Activated naive CD8-positive, alpha-beta T cell treated with anti-CD3 and anti-CD28 coated beads, Interleukin-2, amount 10 ng/mL, durations not matched to agents 7 days and 5 days (primary cell): ENCODE measurements at places on chromosomes 12 and 14. TPM values are rescaled to one million over a fixed set of nuclear protein-coding genes. Genes with fewer than 3 reads are reported as not detected.

Gene LALBA
- not detected for total RNA-seq

Gene RTL1
- total RNA-seq = not detected

GRCh38 chr12:79927772-79928474 lies 7.0 kb downstream of the PPP1R12A start:
- DNase-seq = no peak

Gene SLC6A13
- 0.69 TPM for total RNA-seq

DNA sequence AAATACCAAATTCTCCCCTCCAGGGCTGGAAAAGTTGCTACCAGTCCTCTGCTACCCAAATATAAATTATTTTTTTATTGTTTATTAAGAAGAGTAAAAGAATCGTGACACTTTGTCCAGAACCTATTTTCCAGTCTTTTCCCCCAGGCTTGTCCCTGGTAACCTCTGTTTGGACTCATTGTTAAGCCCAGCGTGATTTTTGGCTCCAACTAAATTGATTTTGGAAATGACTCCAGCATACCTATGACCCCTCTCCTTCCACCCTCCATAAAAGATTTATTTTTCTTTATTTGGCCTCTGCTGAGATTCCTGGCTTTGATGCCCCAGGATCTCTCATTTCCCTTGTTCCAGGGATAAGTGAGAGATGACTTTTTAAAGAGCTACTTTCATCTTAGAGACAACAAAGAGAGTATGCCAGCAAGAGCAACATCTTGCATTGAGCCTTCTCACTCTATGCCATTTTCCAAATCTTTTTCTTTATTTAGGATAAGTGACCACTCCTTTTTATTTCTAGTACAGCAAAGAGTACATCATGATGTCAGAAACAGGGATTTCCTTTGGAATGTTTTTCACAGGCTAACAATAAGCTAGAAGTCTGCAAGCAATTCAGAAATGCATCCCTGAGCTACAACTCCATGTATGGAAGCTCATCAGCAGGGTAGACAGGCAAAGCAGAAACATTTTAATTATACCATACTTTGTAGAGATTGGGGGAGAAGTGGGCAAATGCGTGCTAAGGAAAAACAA lies 75.8 kb downstream of the DAD1 start:
- no peak for DNase-seq

- no peak for DNase-seq
These were observed 40.2 kb downstream of the SPRING1 start for GRCh38 chr12:116697716-116698115.

GRCh38 chr12:87283111-87283510 lies 746.1 kb downstream of the C12orf50 start:
- no peak for DNase-seq

Gene ACSS3
- not detected for total RNA-seq

DNA sequence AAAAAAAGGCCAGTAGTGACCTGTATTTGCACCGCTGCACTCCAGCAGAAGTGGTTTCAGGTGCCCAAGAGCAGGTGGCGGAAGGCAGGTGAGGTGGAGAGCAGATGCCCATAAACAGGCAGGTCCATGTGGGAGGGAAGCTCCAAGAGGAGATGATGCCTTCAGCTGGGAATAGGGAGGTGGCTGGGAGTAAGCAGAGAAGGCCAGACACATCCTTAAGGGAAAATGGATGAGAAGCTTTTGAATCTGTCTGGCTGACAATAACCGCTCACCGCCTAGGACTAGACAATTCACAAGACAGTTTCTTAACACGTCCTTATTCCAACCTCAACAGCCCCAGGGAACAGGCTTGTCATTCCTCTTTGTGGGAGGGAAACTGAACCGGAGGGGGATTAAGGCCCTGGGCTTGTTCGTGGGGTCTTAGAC lies 43.9 kb upstream of the PLEKHG6 start:
- DNase-seq = no peak

DNA sequence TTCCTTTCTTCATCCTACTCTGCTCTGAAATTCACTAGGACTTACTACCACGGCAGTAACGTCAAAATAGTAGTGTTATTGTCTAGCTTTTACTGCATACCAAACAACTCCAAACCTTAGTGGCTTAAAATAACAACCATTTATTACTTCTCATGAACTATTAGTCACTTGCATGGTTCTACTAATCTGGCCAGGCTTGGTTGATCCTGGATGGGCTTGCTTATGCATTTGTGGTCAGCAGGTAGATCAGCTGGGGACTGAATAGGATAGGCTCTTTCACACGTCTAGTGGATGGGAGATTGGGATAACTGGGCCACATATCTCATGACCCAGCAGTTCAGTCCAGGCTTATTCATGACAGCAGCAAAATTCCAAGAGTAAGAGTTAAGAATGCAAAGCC lies 9.4 kb upstream of the SLC35F4 start:
- no peak for DNase-seq

- no peak for DNase-seq
These were observed 13.2 kb downstream of the KRT76 start for GRCh38 chr12:52763991-52764390.

DNA sequence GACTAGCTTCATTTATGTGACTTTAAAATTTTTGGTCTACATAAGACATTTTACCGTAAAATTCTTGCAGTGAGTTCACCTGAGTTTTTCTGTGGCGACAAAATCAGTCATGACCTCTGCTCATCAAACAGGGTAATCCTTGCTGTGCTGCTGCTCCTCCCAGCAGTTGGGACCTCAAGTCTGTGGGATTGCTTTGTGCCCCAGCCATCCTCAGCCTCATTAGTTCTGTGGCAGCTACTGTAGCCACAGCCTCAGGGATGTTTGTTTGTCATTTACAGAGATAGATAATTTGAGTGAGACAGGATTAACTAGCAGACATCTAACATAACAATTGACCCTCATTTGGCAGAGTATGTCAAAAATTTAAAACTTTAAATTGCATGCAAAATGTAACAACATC lies 357.0 kb downstream of the PCNX1 start:
- no peak for DNase-seq

- DNase-seq = no peak
These were observed 8.8 kb downstream of the IKBIP start for GRCh38 chr12:98635657-98636323.

GRCh38 chr14:99150236-99150635 lies 121.8 kb downstream of the BCL11B start:
- DNase-seq = no peak

Gene GPR132
- 43.5 TPM for total RNA-seq

DNA sequence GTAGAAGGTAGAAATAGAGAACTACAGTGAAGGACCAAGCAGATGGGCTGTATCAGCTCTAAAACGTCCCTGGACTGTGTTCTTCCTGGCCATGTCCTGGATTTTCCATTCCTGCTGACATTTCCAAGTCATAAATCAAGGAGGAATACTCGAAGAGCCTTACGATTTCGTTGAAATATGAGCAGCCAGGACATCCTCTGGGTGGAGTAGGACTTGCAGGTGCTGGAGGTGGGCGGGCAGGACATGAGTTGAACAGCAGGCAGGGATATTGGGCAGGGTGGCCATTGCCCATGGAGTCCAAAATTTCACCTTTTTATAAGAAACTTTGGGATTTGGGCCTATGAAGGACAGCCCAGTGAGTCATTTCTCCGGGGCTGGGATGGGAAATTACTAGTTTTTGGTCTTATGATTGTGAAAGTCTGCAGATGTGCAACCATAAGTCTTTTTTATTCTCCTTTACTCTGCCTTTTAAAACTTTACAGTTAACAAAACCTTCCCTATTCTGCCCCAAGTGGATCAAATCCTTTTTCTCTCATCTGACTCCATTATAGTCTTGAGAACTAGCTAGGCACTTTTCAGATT lies 88.8 kb downstream of the TMX1 start:
- DNase-seq = no peak

Gene FBXL14
- 34.8 TPM for total RNA-seq

GRCh38 chr12:124264089-124264795 lies 30.7 kb upstream of the RFLNA start:
- DNase-seq = no peak

Gene SLC25A47
- total RNA-seq = not detected

Gene CLEC6A
- not detected for total RNA-seq

- no peak for DNase-seq
These were observed 29.5 kb upstream of the CISTR start for GRCh38 chr12:53781228-53781801.

GRCh38 chr14:38737686-38738407 lies 365.2 kb downstream of the SEC23A start:
- no peak for DNase-seq

- no peak for DNase-seq
These were observed 9.2 kb downstream of the PSMC6 start for GRCh38 chr14:52716155-52716554.

GRCh38 chr14:106848330-106849121 lies 1322.1 kb downstream of the TMEM121 start:
- no peak for DNase-seq

DNA sequence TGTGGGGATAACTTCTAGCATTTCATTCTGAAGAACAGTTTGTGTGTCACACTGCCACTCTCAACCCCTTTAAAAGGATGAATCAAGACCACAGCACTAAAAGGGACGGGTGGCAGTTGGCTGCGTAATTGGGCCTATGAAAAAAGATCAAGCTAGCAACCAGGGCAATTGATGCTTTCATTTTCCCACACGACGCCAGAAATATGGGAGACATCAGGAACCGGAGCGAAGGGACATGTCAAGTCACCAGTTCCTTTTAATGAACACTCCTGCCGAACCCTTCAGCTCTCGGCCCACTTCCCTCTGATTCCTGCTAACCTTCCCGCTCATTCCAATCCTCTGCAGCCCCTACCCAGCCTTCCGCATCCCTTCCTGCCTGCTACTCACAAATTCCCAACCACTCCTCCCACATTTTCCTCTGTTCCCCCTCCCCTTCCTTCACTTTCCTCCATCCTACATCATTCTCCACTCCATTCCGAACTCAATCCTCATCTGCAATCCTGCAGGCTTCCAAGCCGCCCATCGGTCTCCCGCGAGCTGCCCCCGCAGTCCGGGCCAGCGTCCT lies 753 bp downstream of the CSRNP2 start:
- DNase-seq = no peak

- no peak for DNase-seq
These were observed 199.4 kb upstream of the RTL1 start for GRCh38 chr14:101102875-101103274.

GRCh38 chr12:105076098-105076497 lies 8.2 kb downstream of the ALDH1L2 start:
- DNase-seq = no peak

- no peak for DNase-seq
These were observed 230.4 kb downstream of the TRHDE start for GRCh38 chr12:72502546-72502945.

GRCh38 chr14:23259426-23259825 lies 21.7 kb downstream of the RNF212B start:
- no peak for DNase-seq

DNA sequence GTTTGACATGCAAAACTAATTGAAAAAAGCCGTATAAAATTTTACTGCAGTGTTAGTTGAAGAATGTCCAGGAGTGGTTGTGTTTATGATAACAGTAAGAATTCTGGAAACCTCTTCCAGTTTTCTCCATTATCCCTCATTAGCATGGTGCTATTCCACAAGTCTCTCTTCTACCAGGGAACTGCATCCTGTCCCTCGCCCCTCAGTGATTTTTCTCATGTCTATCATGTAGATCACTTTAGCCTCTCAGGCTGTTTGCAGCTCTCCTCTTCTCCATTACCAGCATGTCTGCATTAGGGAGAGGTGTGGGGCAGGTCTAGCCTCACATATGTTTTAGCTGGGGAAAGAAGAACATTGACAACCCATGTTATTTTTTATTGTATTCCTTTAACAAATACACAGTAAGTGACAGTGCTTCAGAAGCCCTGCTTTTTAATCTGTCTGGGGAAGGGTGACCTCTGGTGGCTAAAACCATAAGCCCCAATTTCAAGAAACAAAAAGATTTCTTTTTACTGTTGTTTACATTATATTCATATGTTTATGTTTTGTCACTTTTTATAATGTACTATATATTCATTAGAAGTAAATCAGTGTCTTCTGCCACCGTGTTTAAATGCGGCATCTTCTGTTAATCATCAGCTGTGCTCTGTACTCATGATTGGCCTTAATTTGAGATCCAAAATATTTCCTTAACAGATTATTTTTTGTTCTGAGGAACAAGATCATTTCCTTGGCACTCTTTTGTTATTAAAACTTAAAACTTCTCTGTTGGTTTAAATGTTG lies 70.7 kb downstream of the RASSF8 start:
- DNase-seq = no peak

- no peak for DNase-seq
These were observed 129.5 kb downstream of the FBXL14 start for GRCh38 chr12:1464925-1465324.

DNA sequence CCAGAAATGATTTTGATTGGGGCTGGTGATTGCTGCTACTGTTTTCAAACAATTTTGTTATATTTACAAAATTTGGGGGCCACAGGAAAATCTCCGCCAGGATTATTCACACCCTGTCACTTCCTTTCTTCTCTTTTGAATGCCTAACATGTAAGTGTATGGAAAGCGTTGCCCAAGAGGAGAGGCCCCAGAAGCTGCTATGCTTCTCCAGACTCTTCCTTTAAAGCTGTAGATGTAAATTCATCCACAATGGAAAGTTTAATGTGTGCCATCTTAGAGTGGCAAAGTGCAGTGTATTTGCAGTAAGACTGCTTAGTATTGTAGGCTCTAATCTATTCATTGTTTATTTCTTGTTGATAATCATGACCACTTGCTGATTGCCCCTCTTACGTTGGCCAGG lies 136.7 kb upstream of the LRIG3 start:
- no peak for DNase-seq

Gene SLC5A8
- not detected for total RNA-seq

Gene SERPINA12
- not detected for total RNA-seq

DNA sequence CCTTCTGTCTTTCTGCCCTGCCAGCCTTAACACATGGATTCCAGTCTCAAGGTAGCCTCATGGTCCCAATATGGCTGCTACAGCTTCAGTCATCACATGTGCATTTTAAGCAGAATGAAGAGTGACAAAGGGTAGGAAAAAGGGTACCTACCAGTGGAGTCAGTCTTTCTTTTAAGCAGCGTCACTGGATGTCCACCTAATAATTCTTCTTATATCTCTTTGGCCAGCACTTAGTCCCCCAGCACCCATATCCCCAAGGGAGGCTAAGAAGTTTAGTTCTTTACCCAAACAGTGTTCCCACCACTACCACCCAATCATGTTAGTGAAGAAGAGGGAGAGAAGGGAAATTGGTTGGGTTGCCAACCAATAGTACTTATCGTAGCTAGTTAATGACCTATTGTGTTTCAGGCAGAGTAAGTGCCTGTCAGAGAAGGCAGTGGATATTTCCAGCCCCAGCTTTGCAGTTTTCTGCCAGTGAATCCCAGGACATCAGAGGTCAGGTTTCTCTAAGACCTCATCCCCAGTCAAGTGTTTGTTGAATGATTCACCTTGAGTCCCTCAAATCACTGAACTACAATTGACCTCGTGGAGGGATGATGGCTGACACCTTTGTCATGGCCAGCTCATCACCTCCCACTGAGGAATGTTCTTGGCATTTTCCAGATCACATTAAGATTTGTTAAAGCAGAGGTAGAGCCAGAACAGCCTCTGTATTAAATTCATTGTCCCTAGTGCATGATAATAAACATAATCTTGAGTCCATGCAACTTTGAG lies 250.9 kb upstream of the CRY1 start:
- no peak for DNase-seq

DNA sequence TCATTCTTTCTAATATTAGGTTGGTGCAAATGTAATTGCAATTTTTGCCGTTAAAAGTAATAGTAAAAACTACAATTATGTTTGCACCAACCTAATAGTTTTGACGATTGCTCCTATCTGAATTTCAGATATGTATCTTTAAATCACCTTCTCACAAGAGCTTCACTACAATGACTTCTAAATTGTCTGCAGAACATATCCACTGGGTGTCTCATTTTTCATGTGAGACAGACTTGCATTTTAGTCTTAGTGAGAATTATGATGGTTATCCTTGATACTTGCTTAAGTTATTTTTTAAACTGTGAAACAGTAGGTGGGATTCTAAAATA lies 84.6 kb downstream of the ITPR2 start:
- no peak for DNase-seq

GRCh38 chr14:105169776-105170655 lies 1.4 kb upstream of the JAG2 start:
- no peak for DNase-seq
